ENCODE measurements at places on chromosomes 6 and 20. TPM values are rescaled to one million over a fixed set of nuclear protein-coding genes. Genes with fewer than 3 reads are reported as not detected.
A peak's percentile ranks its signal among the peaks of the same experiment; 100 is the strongest.

DNA sequence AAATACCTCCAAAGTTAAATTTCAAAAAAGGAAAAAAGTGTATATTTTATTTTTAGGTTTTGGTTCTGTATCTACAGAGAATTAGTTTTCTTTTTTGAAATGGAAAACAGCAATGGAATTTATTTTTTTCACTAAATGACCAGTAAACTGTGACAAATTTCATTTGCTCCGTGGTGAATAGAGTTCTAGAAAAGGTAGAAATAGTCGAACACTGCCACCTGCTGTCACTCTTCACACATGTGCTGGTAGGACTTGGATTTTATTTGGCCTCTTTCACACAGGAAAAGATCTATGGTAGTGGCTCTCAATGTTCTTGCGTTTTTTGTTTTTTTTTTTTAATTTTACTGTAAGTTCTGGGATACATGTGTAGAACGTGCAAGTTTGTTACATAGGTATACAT, 312.5 kb downstream of the EYA4 start:
- peak; percentile 1 for DNase-seq

The SAMD10 gene
- 27.7 TPM for total RNA-seq

DNA sequence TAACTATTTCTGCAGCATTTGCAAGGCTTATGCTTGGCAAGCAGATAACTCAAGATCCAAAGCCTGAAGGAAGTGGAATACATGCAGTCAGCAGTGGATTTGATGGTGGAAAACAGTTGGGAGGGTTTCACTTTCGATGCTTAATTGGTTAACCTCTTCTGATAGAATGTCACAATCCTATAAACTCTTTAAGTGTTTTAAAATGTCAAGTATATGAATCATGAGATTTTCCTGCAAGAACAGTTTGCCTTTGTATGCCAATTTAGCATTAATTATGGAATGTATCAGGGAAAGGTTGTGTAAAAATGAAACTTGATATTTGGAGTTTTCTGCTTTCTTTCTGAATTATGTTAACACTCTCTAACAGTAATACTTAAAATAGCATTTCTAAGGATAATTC, 36.6 kb downstream of the NKX2-4 start:
- DNase-seq, result no peak

GRCh38 chr6:140101367-140101766, 726.9 kb upstream of the CITED2 start:
- DNase-seq, result no peak

The NHLRC1 gene
- 8.1 TPM for total RNA-seq

GRCh38 chr6:150729188-150729748, 129.6 kb downstream of the PLEKHG1 start:
- no peak for DNase-seq

GRCh38 chr6:137323860-137324259, 104.7 kb upstream of the IFNGR1 start:
- no peak for DNase-seq

DNA sequence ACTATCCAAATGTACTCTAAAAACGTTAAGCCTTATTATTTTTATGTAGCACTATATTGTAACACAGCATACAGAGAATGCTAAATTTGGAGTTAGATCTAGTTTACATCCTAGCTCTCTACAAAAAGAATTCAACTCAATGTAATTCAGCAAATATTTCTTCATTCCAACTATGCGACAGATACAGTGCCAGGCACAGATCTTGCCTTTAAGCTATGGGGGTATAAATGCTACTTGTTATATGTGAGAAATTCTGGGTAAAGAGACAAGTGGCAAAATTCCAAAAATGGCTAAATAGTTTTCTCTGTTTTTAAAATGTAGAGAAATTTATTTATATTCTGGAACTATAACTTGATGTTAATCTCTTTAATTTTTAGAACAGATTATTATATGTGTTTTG, 63.2 kb downstream of the SEL1L2 start:
- DNase-seq, result no peak

GRCh38 chr20:37007898-37008649, 56.6 kb upstream of the SAMHD1 start:
- DNase-seq, result peak; percentile 68

The ERVFRD-1 gene
- total RNA-seq, result under 0.01 TPM

The ADGRF5 gene
- total RNA-seq, result under 0.01 TPM

DNA sequence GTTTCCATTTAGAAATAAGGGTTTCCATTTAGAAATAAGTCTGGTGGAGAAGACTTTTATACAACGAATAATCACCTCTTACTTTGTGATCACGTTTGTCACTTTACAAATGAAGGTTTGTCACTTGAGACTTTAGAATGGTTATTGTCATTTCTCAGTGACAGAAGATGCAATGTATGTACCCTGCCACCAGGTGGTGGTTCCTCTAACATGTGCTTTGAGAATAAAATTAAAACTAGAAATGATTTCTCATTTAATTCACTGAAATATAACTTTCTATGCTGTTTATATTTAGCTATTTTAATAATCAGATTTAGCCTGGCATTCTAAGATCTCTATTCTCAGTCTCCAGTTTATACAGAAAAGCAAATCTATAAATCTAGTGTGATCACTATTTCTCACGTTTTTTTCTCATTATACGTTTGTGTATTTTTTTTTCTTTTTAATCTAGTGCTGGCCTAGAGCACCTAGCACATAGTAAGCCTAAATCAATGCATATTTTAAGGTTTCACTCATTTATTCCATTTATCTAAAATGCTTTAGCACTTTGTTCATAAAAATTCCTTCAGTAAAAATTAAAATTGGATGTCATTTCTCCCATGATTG, 57.4 kb upstream of the TFAP2D start:
- DNase-seq, result peak; percentile 18

The PPP1R14C gene
- under 0.01 TPM for total RNA-seq

DNA sequence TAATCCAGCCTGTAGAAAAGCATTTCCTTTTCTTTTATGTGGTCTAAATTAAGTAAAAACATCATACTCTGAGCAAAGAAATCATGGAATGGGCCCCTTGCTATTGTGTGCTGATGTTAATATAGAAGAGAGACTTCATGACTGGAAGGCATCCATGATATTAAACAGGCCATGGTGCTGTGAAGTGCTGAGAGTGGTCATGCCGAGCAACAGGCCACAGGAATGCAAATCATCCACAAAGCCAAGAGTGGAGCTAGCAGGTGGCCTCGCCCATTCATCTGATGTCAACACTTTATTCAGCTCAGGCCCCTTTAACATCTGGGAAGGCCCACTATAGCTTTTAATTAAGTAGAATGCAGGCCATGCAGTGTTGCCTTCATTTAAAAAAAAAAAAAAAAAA, 115.2 kb upstream of the HMGCLL1 start:
- DNase-seq, result no peak

DNA sequence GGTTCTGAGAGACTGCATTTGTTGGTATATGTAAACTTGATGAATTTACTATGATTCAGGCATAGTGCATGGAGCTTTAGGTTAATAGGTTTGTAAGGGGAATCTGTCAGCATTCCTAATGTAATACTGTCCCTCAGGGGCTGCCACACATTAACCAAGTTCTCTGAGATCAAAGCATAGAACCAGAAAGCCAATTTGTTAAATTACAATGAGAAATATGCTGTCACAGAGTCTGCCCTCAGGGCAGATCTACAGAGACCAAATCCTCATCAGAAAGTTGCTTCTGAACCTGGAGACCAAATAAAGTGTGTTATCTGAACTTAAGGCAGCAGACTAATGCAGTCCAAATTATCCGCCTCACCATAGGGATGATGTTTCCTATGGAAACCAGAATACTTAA, 250.8 kb upstream of the HTR1E start:
- DNase-seq, result no peak

GRCh38 chr20:16462711-16463110, 110.5 kb downstream of the KIF16B start:
- DNase-seq, result no peak

The CALHM4 gene
- total RNA-seq, result not detected

- no peak for DNase-seq
Observed at GRCh38 chr20:18255526-18255925, 32.8 kb upstream of the ZNF133 start.

DNA sequence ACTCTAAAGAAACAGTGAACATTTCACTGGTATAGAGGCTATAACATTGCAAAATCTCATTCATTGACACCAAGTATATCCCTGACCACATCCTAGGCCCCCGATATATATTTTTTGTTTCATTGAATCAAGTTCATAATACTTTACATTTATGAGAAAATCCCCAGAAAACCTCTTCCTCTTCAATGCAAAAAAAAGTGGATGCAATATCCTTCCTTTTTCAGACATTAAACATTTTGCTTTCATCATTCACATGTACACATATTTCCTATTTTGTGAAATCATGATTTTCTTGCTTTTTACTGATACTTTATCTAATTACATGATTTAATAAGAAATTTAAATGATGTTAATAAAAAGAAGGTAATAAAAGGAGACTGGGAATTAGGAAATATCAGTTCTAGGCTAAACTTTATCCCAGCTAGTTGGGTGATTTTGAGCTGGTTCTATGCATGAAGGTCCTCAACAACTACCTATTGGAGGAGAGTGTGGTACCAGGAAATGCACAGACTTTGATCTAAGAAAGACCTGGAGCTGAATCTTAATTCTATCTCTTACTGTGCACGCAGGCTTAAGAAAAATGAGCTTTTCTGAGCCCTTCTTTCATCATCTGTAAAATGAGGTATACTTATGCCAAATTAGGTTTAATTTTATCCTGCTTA, 4.9 kb downstream of the SYNE1 start:
- DNase-seq, result no peak

- no peak for DNase-seq
Observed at GRCh38 chr6:133740816-133741215, 148.1 kb upstream of the TCF21 start.

The CEP57L1 gene
- 14.8 TPM for total RNA-seq

DNA sequence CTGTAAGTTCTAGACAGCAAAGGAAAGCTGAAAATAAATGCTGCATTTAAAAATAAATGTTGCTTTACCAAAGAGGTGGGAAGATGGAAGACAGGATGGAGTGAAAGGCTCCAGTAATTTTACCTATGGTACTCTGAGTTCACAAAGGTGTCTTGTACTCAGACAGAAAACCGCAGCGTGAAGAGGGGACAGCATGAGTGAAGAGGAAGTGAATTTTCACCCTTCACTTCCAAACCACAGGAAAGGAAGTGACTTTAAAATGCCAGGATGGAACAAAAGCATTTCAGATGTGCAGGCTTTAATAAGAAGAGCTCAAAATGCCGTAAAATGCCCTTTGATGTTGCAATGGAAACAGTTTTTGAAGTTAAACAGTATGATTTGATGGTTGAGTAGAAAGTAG, 91.2 kb upstream of the TINAG start:
- no peak for DNase-seq

- no peak for DNase-seq
Observed at GRCh38 chr20:7609251-7609650, 331.0 kb downstream of the HAO1 start.

The CPNE5 gene
- total RNA-seq, result 0.81 TPM

GRCh38 chr6:34688956-34689355, 7.6 kb downstream of the ILRUN start:
- DNase-seq, result no peak

The SYNE1 gene
- total RNA-seq, result 95.3 TPM

Measured in hematopoietic multipotent progenitor cell (in vitro differentiated cells).